Lower lobe of right lung (tissue), 2 donors: ENCODE measurements at places on chromosomes 3 and 15. TPM values are rescaled to one million over a fixed set of nuclear protein-coding genes. Genes with fewer than 3 reads are reported as not detected.
A peak's percentile ranks its signal among the peaks of the same experiment; 100 is the strongest.

DNA sequence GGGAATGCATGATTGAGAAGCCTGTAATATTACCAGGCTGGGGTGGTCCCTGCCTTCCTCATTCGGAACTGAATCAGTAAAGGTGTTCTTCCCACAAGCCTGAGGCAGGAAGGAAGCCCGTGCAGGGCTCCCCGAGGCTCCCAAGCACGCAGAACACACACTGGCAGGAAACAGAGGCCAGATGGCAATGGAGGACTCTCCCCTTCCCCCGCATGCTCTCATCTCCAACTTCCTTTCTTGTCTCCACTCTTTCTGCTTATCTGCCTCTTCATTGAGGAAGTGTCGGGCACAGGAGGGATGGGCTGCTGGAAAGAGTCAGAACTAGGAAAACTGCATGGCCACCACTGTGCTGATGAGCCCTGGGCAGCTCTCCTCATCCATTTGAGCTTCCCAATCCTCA is 123.5 kb downstream of the NUP210 start:
- DNase-seq: peak; percentile 2

DNA sequence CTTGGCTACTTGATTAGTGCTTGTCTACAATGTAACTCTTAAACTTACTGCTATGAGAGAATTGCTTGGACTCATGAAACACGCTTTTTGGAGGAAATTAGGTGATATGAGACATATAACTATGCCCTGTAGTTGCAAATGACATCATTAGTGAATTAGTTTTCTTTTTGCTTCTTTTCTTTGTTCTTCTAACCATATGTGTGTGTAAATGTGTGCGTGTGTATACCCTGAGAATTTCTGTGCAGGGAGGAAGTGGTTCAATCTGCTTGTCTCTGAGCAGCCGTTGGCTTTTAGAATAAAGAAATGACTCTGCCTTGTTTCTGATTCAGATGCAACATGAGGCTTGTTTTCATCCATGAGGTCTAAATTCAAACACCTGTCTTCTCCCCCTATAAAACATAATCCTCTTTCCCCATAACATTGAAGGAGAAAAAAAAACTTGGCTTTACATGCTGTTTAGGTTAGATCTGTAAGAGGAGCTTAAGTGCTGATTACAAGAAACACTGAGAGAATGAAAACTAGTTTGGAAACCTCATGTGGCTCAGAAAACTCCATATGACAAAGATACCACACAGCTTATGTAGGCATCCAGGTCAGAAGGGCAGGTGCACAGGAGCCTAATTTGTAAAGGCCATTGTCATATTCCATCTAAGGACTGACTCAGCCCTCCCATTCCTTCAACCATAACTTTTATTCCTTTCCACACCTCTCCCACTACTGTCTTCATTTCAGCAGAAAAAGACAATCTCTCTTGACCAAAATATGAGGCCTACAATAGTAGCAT is 30.5 kb upstream of the BLM start:
- DNase-seq: no peak

GRCh38 chr3:43764056-43764455 is 73.3 kb downstream of the ABHD5 start:
- DNase-seq: no peak

- no peak for DNase-seq
These were observed 10.0 kb upstream of the MANF start for GRCh38 chr3:51375136-51375535.

DNA sequence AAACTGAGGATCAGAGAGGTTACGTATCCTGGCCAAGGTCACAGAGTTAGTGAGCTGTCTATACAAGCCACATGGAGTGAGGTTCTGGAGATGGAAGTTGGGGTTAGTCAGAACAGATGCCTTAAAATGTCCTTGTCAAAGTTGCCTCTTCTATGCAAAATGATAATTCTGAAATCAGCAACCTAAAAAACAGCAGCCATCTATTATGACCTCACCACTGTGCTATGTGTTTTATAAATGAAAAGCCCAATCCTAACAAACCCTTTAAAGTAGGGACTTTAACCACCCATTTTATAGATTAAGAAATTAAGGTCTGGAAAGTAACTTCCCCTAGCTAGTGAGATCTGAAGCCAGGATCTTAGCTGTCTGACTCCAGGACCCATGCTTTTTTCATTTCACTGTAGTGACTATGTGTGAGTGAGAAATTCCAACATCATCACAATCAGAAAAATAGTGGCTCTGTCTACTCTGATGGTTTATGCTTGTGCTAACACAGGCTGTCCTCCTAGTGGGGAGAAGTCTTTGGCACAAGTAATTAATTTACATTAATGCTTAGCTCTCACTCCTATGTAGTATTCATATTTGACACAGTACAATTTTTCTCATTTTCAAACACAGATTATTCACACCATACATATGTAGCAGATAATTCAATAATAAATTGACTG is 143.6 kb downstream of the ANO10 start:
- no peak for DNase-seq

GRCh38 chr15:91936927-91937326 is 83.4 kb downstream of the SLCO3A1 start:
- DNase-seq: no peak

- DNase-seq: no peak
These were observed 101.0 kb downstream of the ATP10A start for GRCh38 chr15:25761971-25762662.

DNA sequence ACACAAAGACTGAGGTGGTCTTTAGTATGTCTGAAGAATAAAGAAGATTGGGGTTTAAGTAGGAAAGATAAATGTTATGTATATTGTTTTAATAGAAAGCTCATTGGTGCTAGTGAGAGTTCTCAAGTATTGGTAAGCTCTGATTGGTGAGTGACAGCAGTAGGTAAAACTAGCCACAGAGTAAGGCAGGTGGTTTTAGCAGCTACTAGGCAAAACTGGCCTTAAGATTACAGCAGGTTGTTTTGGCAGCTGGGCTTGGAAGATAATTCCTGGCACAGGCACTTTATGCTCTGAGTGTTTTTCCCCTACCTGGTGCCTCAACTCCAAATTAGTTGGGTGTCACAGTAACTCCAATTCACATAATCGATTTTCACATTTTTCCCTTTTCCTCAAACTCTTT is 66.3 kb downstream of the STAG1 start:
- no peak for DNase-seq

GRCh38 chr3:48399387-48400172 is 27.6 kb downstream of the FBXW12 start:
- DNase-seq: no peak

GRCh38 chr3:151391720-151392119 is 7.2 kb upstream of the P2RY12 start:
- no peak for DNase-seq

DNA sequence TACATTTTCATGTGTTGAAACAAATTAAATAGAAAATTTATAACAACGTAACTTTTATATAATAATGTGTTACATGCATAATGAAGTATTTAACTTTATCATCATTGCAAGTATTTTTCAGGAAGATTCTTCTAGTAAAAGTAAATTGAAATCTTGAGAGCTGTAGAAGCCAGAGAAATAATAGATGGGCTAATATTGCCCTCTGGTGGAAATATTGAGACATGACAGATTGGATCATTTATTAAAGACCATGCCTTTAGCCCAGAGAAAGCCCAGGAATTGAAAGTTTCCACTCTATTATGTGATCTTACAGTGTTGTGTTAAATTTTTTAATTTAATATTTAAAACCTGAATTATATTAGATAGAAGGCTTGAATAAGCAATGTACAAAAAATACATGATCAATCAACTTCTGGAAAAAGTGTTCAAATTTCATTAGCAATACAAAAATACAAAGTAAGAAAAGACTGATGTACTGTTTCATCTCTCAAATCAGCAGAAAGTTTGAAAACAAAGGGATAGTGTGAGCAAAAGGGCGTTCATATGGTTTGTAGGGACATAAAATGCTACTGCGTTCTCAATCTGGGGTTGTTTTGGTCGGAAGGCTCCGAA is 52.7 kb upstream of the SPTSSB start:
- DNase-seq: no peak

FAM81A gene
- total RNA-seq: 1.8 TPM

CGNL1 gene
- 46.0 TPM for total RNA-seq

SLCO2A1 gene
- total RNA-seq: 204 TPM

NUP210 gene
- total RNA-seq: 22.2 TPM

CSK gene
- total RNA-seq: 83.8 TPM
